CD8-positive, alpha-beta memory T cell (primary cell): ENCODE measurements at places on chromosomes 11 and 22.

- DNase-seq: no peak
Measured at GRCh38 chr11:57249384-57250319, 12.6 kb upstream of the APLNR start.

DNA sequence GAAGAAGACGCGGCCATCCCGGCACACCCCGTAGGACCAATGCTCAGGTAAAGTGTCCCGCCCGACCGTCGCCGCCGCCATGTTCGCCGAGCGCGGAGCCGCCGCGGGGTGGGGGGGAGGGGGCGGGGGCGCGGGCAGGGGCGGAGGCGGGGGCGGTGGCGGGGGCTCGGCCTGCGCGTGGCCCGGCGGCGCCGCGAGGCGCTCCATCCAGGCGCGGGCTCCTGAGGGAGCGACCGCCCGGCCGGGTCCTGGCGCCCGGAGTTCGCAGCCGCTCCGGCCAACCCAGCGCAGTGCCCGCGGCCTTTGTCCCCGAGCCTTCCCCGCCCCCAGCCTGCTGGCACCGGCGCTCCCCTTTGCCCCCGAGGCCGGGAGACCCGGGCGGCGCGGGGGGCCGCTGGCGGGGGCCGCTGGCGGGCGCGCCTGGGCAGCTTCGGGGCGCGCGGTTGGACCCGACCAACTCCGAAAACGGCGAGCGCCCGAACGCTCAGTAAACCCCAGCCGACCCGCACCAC lies at the start of gene PLEKHA7:
PLEKHA7 (minus strand) TSS at position 94 of the 512 bp plus-strand sequence; CDS start at position 81, 13 bp downstream.
- DNase-seq: no peak

DNA sequence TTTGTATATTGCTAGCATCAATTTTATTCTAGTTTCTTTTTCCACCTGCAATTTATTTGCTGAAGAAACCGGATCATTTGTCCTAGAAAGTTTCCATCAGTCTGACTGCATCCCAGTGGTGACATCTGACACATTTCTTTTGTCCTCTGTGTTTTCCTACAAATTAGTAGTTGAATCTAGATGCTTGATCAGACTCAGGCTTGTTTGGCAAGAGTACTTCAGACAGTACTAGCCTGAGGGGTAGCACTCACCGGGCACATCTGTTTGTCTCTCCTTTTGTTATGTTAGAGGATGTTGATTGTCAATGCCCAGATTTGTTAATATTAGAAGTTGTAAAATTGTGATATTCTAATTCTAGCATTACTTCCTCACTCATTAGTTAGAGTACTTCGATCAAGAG lies 204.8 kb downstream of the SWAP70 start:
- no peak for DNase-seq

DNA sequence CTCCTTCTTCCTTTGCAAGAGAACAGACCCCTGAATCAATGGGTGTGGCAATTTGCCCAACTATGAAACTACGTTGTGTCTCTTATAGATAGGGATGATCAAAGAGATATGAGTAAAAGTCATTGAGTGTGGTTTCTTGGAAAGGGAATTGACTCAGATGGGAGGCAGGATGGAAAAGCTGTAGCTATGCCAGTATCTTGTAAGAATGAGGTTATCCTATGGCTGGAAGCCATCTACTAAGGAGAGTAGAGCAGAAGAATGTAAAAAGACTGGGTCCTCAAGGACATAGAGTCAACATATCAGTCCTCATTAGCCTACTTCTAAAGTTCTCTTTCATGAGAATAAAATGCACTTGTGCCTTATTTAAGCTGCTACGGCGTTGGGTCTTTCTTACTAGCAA lies 78.9 kb upstream of the POU2AF2 start:
- DNase-seq: no peak

DNA sequence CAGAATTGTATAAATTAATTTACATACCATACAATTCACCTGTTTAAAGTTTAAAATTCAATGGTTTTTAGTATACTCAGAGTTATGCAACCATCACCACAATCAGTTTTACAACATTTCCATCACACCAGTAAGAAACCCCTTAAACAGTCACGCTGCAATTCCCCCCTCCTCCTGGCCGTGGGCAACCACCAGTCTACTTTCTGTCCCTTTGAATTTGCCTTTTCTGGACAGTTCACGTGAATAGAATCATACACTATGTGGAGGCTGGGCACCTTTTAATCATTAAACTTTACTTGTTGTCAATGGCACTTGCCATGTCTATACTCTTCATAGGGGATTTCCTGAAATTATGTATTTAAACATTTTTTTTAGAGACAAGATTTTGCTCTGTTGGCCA lies 20.1 kb upstream of the SWAP70 start:
- no peak for DNase-seq

GRCh38 chr11:128328955-128329551 lies 258.3 kb downstream of the ETS1 start:
- DNase-seq: no peak

DNA sequence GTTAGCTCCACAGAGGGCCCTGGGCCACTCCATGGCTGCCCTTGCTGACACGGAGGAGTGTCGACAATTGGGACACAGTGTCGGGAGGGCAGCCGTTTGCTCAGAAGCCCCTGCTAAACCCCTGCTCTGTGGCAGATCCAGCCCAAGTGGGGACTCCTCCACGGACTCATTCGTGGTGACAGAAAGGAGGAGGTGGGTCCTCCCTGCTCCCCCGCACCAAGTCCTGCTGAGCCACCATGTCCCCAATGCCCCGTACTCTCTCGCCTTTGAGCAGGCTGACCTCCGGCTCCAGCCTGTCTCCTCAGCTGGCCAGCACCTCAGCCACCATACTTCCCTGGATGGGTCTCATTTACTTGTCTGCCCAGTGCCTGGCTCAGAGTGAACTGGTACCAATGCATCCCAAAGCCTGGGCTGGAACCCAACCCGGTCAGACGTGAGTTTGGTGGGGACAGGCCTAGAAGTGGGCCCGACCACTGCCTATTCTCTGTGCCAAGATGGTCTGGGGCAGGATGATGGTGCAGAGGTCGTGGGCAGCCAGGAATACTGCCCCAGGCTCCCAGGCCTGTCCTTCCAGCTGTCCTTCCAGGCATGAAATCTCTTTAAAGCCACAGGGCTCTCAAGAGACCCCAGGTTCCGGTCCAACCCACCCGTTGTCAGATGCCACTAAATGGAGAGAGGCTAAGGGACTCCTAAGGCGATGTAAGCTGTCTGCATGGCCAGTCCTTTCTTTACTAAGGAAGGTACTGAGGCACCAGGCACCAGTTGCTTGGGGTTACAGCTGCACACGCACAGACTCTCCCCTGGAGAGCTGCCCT lies 4.3 kb downstream of the CBX6 start:
- DNase-seq: no peak

DNA sequence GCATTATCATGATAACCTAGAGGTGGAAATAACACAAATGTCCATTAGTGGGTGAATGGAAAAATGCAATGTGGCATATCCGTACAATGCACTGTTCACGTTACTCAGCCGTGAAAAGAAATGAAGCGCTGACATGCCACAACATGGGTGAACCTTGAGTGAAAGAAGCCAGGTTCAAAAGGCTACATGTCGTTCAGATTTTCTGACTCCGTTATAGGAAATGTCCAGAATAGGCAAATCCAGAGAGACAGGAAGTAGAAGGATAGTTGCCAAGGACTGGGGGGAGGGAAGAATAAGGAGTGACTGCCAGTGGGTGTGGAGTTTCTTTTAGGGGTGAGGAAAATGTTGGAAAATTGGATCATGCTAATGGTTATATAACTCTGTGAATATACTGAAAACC lies 133.8 kb downstream of the ATXN10 start:
- DNase-seq: no peak

DNA sequence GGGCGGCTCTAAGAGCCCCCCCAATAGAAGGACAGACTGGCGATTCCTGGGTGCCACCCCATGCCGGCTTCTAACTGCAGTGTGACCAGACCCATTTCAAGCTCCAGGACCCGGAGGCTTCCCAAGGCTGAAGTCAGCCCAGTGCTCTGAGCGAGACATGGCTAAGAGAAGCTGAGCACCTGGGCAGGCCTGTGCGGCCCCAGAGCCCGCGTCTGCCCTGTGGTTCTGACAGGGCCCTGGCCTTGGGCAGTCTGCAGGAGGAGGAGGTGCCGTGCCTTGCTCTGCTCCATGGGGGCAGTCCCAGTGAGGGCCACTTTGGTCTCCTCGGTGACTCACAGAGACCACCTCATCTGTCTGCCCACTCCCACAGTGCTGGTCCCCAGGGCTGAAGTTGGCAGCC lies 1314.2 kb downstream of the BRD1 start:
- no peak for DNase-seq

- no peak for DNase-seq
Measured at GRCh38 chr11:45252134-45252856, 33.8 kb downstream of the SYT13 start.

- no peak for DNase-seq
Measured at GRCh38 chr22:27985323-27986275, 66.5 kb upstream of the PITPNB start.

GRCh38 chr11:34653851-34654482 lies 33.1 kb downstream of the EHF start:
- DNase-seq: no peak

- no peak for DNase-seq
Measured at GRCh38 chr11:108838102-108838791, 173.4 kb downstream of the DDX10 start.

DNA sequence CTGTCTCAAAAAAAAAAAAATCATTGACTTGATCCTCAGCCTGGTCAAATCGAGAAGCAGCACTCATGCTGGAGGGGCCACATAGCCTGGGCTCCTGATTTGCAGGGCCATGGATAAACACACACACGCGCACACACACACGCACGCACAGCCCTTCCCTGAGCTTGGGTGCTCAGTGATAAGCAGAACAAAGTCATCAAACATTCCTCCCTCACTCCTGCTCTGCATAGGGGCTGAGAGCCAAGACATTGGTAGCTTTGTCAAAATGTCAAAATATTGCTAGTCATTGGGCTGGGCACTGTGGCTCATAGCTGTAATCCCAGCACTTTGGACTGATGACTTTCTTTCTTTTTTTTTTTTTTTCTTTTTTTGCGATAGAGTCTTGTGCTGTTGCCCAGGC lies 34.0 kb upstream of the A4GALT start:
- DNase-seq: no peak

DNA sequence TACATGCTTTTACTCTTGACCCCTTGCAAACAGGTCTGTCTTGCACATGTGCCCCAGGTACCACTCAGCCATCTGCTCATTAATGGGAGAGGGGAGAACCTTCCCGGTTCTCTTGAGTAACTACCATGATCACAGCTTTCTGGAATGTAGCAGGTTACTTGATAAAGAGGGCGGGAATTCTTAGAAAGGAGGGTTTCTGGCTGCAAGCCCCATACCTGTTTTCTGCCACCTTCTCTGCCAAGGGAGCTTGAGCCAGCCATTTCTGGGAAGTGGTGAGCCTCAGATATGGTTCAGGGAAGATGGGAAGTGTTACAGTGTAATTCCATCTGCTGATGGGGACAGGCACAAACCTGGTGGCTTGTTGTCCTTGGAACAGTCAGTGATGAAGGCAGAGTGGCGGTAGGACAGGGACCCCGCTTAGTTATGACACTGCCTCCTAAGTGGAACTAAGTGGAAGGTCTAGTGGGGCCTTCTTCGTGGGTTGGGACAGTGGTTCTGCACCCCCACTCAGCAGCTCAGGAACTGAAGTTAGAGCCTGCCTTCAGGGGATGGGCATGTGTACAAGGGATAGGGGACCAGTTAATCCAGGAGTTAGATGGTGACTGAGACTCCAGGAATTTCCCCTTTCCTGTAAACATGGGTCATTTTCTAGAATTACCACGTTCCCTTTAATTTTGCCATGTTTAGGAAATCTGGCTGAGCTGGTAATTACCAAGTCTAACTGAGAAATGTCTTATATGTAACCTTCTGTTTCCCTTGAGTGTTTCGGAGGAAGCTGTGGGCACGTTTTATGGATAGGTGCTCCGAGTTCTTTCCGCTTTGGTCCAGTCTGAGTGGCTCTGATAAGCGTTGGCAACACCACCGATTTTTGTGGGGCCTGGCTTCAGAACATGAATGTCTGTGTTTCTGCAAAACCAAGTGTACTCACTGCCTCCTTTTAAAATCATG lies 35.3 kb downstream of the BCR start:
- no peak for DNase-seq

- no peak for DNase-seq
Measured at GRCh38 chr11:116217441-116217840, 555.3 kb downstream of the BUD13 start.

DNA sequence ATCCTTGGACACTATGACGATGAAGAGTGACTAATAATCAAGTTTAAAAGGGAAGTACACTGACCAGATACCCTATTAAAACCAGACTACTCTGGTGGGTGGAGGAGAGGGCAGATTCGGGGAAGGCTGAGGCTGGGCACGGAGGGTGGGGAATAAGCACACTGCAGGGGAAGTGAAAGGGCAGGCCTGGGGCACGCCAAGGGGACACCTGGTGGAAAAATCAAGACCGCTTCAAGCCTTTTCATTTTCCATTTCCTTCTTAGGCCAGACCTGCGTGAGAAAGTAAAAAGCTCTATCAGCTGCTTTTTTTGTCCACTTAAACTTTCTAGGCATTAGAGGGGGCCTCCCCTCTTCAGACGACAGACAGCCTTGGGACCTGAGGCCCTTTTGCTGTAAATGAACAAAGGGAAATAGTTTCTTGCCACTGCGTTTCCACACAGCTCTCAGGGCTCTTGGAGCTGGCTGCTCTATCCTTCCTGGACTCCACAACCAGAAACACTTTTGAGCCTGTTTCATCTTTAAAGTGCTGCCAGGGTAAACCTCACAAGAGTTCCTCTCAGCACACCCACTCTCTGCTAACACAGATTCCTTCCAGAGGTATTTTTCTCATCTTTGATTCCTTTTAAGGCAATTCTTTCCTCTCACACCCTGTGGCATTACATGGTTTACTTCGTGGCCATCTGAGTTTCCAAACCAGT lies 25.0 kb upstream of the SERPIND1 start:
- no peak for DNase-seq

DNA sequence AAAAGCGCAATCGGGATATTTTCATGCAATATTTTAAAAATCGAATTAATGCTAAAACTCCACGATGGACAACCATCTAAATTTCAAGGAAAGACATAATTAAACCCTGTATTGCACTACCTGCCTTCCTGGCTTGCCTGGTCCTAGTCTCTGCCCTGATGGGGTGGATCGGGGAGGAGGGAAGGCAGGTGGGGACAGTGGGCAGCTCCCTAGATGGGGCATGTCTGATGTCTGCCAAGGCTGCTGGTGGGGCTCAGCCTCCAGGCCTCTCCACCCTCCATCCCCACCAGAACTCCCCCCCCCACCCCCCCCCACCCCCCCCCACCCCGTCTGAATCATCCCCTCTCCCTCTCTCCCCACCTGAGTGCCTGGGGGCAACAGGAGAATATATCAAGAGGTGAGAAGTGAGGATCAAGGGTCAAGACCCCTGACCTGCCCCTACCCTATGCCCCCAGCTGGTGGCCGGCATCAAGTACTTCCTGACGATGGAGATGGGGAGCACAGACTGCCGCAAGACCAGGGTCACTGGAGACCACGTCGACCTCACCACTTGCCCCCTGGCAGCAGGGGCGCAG lies 650 bp downstream of the CST6 start:
- DNase-seq: no peak

- DNase-seq: no peak
Measured at GRCh38 chr22:43381693-43382092, 30.1 kb upstream of the MPPED1 start.
